ENCODE measurements at places on chromosomes 1 and 21.

GRCh38 chr1:74280642-74281396 is 45.6 kb downstream of the TNNI3K start:
- no peak for DNase-seq

DNA sequence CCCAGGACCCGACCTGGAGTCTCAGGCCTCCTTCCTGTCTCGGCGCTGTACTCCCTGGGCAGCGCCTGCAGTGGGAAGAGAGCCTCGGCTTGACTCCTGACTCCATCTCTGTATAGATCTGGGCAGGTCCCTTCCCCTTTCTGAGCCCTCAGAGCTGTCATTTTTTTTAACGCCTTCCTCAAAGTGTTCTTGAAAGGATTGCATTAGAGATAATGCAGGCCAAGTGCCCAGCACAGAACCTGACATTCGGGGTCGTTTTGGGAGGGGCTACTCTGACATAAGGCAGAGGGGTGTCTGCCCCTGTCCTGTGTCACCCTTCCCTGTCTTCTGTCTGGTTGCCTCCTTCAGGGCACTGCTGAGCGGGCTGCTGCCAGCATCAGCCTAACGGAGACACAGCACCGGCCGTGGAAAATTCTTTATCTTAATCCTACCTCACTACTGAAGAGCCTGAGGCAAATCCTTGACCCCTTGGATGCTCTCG is 271.6 kb downstream of the TRABD2B start:
- DNase-seq: no peak

GRCh38 chr1:76830373-76830772 is 36.9 kb upstream of the ST6GALNAC5 start:
- no peak for DNase-seq

DNA sequence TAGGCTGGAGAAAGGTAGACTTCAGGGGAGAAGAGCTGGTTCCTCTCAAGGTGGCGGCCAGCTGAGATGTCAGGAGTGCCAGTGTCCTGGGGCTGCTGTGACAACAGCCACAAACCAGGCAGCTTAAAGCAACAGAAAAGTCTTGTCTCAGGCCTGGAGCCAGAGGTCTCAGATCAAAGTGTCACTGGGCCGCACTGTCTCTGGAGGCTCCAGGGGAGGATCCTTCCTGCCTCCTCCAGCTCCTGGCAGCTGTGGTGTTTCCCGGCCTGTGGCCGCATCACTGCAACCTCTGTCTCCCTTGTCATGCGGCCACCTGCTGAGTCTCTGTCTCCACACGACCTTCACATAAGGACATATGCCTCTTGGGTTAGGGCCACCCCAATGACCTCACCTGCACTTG is 24.4 kb upstream of the TSPEAR start:
- DNase-seq: no peak

DNA sequence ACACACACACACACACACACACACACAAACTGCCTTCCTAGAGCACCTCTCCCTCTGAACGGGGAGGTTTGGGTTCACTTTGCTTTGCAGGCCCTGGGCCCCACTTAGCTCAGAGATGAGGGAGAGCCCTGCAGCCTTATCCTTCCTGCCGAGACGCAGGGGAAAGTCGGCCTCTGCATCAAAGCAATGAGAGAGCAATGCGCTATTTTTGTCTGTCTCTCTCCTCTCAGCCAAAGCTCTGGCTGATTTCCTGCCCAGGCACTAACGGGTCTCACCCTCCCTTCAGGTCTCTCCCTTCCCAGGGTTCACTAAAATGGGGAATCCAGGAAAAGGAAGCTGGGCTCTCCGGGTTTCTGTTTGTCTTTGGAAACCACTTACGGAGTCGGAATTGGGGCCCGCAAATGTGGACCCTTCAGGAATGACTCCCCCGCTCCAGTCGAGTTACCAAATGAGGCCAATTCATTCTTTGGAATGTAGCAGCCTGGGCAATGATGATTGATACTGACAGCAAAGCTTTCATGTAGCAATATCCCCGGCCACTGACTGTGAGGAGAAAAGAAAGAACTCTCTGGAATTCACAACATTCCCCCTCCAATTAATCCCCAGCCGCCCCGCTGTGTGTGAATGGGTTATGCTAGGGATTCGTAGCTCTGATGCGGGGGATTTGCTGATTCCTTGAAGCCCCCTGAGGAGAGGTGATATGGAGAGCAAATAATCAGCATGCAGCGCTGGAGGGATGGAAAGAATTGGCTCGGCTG is 61.5 kb upstream of the WLS start:
- no peak for DNase-seq

DNA sequence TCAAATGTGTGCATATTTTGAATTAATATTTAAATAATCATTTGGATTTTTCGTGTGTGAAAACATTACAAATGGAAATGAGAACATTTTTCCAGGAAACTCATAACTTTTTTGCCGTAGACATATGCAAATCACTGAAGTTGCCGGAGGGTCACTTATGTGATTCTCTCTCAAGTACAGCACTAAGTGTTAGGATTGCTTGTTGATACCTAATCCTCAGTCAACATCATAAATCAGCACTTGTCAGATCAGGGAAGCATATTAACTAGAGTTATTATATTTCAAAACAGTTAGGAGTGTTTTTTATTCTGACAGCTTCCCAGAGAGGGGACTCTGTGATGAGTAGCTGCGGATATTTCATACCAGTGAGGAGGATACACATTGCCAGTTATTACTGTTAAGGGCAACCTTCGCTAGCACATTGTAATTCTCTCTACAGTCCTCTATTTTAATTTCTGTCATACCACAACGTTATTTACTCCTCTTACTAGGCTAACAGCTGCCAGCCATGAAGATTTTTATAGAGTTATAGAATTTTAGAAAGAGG is 41.5 kb downstream of the NCAM2 start:
- DNase-seq: no peak

GRCh38 chr1:156316909-156317308 is 17.8 kb upstream of the VHLL start:
- DNase-seq: no peak

- DNase-seq: no peak
Measured at GRCh38 chr1:1125945-1126344, 10.1 kb upstream of the C1orf159 start.

DNA sequence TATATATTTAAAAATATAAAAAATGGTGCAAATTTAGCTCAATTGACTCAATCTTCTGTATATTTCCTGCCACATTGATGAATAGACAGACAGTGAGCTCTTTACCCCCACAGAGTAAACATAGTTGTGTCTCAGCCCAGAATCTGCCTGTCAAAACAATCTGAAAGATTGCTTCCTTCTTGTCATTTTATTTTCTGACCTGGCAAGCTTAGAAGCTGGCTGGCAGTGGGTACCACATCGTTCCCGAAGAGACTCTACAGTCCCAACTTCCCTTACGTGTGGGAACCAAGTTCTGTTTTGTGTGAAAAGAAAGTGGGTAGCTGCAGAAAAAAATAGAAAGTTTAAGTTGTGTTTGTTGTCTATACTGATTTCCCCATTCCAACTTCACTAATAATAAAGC is 629.3 kb upstream of the NEGR1 start:
- DNase-seq: no peak

DNA sequence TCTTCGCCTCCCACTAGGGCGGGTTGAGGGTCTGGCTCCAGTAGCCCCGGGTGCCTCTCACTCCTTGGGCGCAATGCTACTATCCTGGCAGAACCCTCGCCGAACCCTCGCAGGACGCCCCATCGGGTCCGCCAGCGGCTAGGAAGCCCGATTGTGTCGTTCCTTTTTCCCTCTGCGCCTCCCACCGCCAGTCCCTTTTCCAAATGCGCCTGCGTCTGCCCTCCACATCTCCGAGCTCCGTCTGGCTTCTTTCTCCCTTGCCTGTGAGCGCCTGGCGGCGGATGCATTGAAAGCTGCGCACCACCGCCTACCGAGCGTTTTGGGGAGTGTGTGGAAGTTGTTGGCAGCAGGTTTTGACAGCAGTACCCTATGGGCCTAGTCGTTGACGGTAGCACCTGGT is 1.0 kb upstream of the DIRAS3 start:
- peak; percentile 67 for DNase-seq

DNA sequence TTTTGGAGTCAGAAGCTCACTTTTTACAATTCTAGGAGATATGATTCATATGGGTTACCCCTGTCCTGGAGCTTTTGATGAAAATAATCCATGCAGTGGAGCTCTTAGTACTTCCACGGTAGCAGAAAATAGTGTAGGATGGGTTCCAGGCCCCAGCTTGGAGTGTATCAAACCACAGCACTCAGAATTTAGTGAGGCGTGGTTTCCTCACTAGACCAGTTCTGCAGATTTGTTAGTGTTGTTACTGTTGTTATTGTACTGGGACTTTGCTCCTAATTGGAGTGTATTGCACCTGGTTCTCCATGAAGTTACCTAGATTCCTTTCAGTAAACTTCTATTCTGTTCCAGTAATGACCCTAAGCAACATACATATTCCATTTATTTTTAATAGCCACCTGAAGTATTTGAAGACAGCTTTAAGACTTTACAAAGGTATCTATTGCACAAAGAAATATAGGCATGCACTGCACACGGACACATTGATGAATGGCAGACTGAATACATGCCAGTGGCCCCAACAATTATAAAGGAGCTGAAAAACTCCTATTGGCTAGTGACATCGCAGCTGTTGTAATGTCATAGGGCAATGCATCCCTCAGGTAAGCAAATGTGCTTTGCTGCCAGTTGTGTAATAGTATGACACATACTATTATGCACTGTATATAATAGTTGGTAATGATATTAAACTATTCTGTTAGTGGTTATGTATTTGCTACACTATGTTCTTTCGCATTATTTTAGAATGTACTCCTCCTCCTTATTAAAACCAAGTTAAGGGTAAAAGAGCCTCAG is 1058.0 kb downstream of the KCNT2 start:
- DNase-seq: no peak

DNA sequence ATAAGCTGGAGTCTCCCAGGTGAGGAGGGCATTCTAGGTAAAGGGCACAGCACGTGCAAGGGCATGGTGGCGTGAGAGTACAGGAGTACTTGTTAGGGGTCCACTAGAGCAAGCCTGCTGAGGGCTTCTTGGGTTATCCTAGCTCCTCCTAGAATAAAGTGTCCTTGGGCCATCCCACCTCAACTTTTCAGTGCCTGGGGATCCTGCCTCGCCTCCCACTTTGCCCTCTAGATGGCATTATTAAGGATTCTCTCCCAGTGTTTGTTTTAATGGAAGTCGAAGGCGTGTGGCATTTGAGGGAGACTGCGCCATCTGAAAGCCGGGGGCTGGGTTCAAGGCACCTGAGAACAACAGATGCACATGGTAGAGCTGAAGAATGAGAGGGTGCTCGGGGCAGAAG is 74.5 kb upstream of the SELENON start:
- DNase-seq: no peak

GRCh38 chr1:97668945-97669344 is 251.9 kb downstream of the DPYD start:
- DNase-seq: peak; percentile 28

DNA sequence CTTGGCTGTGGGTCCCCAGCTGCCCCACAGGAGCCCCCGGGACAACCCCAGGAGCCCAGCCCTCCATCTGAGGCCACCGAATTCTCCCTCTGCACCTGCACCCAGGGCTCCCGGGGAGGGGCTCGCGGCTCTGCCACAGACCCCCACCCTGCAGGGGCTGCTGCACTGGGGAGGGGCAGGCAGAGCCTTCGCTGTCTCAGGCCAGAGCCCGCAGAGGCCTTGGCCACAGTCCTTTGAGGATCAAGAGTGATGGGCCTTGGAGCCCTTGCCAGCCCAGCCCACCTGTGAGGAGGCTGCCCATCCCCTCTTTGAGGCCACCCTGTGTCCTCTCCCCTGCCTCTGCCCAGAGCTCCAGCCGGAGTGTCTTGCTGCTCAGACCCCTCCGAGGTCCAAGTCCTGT is 6.5 kb downstream of the PERM1 start:
- no peak for DNase-seq

DNA sequence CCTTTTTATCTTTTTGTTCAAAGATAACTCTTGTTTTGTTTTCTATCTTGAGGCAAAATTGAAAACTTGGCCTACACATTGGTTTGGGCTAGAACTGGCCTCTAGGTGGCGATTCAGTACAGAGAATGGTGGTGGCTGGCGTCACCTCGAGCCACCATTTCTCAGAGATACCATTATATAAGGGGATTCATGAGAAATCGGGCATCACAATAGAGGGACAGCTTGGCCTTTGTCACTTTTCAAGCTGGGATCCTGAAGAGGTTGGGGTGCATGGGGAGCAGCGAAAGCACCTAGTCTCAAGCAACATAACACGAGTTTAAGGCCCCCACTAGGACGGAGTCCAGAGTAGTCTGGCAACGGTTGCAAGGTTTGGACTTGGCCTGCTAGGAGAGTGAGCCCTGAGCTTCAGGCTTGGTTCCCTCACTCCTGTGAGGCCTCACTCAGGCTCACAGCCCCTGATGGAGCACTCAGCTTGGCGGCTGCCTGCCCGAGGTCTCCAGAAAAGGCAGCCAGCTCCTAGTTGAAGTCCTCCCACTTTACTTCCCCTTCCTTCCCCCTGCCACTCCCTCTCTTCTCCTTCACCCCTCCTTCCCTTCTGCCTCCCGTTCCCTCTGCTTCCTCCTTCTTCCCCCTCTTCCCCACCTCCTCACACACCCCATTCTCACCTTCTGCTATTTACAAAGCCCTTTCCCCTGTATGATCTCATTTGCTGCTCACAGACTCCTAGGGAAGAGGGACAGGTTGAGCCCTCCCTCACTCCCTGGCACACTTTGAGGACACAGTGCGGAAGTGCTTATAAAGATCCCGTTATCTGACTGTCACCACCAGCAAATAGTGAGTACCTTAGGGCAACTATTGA is 67.8 kb downstream of the LRIG2 start:
- DNase-seq: peak; percentile 32

DNA sequence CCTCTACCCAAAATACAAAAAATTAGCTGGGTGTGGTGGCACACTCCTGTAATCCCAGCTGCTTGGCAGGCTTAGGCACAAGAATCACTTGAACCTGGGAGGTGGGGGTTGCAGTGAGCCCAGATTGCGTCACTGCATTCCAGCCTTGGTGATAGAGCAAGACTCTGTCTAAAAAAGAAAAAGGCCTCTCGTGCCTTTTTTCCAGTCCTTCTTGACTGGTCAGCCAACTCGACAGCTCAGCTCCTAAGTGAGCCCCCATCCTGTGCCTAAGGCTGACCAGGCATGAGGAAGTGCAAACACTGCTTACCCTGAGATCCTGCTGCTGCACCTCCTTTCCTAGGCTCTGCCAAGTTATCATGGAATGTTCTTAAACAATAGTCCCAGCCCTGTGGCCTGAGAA is 10.1 kb upstream of the PROK1 start:
- no peak for DNase-seq

- DNase-seq: no peak
Measured at GRCh38 chr21:34336756-34337391, 26.9 kb upstream of the KCNE2 start.

- DNase-seq: no peak
Measured at GRCh38 chr21:16322454-16322853, 592.7 kb downstream of the USP25 start.
